ENCODE measurements at places on chromosomes 13 and 19.

- DNase-seq, result no peak
Measured at GRCh38 chr13:97484301-97484700, 50.3 kb downstream of the RAP2A start.

- peak; percentile 33 for DNase-seq
Measured at GRCh38 chr19:45508861-45509691, 1.8 kb downstream of the VASP start.

- no peak for DNase-seq
Measured at GRCh38 chr13:44104197-44104490, 224.4 kb downstream of the LACC1 start.

GRCh38 chr13:113209336-113209758 lies at the start of gene CUL4A:
TSS of gene CUL4A (plus strand) at chr13:113209613. CDS start at chr13:113209628, 15 bp downstream.
- DNase-seq, result peak; percentile 69

GRCh38 chr19:38255383-38256014 lies 675 bp downstream of the PPP1R14A start:
- DNase-seq, result no peak

DNA sequence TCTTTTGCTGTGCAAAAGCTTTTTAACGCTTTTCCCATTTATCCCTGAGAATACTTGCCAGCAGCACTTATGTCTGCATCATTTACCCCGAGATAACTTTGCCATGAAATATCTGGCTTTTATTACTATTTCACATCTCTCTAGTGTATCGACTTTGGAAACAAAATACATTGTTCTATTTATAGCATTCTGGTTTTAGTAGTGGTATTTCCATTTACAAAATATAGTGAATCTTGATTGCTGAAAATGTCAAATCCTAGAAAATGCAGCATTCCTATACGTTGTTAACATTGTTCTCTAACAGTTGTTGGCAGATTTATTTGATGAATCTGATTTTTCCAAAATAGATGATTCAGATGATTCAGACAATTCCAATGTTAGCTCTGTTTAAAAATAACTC lies 189.3 kb upstream of the SPRY2 start:
- DNase-seq, result no peak

DNA sequence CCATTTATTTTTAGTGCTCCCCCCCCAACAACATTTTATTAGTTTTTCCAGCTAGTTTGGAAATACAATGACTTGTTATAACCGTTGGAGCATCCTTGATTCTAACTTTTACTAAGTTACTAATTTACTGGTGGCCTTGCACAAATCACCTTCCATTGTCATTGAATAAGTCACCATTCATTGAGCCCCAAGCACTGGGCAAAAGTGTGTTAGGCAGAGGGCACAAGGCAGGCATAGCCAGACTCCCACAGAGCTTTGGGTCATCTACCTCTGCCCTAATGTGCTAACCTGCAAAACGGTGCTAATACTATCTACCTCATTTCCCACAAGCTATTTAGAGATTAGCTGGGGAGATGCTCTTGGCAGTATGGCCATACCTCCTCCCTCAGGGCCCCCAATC lies 86.8 kb upstream of the RNF113B start:
- no peak for DNase-seq

GRCh38 chr13:108551674-108552073 lies 77.7 kb upstream of the MYO16 start:
- DNase-seq, result no peak

GRCh38 chr19:35044317-35045117 lies 3.0 kb downstream of the HPN start:
- peak; percentile 70 for DNase-seq

GRCh38 chr13:20400774-20401173 lies 124.9 kb downstream of the CRYL1 start:
- no peak for DNase-seq

- DNase-seq, result no peak
Measured at GRCh38 chr19:55389386-55390317, 3.9 kb downstream of the RPL28 start.

- DNase-seq, result no peak
Measured at GRCh38 chr19:6664916-6665315, 5.0 kb downstream of the TNFSF14 start.

DNA sequence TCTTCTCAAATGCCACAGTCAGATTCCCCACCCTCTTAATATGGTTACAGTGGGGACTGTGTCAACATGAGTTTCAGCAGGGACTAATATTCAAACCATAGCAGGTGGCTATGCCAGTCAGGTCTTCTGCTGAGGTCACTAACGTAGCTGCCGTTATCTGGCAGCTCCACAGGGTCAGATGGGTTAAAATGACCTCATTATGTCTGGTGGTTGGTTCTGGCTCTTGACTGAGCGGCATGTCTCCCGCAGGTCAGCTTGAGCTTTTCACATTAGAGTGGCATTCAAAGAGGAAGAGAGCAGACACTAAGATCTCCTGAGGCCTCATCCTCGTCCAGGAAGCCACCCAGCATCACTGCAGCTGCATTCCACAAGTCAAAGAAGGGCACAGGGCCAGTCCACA lies 21.4 kb upstream of the IPO5 start:
- DNase-seq, result no peak

- no peak for DNase-seq
Measured at GRCh38 chr19:3451451-3451866, 28.9 kb downstream of the SMIM24 start.

- no peak for DNase-seq
Measured at GRCh38 chr19:31380854-31381253, 31.6 kb upstream of the TSHZ3 start.

DNA sequence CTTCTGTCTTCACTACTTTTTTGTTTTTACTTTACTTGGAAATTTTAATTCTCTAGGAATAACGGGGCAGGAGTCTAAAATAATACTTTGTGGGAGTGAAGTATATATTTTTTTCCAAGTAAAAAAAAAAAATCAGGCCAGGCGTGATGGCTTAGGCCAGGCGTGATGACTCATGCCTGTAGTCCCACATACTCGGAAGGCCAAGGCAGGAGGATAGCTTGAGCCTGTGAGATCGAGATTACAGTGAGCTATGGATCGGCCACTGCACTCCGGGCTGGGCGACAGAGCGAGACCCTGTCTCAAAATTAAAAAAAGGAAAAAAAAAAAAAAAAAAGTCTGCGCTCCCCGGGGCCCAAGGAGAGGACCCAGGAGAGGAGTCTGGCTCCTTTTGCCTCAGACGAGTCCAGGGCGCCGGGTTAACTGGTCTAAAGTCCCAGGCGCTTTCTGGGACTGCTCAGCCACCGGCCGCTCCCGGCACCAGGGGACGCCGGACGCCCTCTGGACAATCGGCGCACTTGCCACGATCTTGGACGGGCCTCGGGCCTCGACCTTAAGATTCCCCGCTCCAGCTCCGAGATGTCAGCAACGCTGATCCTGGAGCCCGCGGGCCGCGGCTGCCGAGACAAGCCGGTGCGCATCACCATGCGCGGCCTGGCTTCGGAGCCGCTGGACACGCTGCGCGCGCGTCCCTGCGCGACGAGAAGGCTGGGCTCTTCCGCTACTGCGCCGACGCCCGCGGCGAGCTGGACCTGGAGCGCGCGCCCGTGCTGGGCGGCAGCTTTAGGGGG lies 2.7 kb upstream of the ZFP82 start:
- no peak for DNase-seq

GRCh38 chr13:98556968-98557631 lies 19.8 kb downstream of the STK24 start:
- DNase-seq, result peak; percentile 31

DNA sequence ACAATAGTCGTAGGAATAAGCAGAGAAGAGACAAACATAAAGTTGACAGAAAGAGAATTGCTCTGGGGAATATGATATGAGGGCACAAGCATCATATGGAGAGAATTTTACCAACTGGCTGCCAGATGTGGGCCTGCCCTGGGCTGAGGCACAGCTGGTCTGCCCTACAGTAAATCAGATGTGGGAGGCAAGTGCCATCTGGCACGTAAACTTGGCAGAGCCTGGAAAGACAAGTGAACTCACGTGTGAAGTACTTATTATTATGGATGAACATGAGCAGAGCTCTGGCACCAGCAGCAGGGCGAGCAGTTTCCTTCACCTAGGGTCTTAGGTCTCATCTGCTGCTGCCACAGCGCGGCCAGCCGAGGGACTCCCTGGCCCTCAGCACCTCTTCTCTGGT lies 20.6 kb downstream of the PCDH8 start:
- DNase-seq, result no peak
